ENCODE measurements at places on chromosomes 16 and 17. TPM values are rescaled to one million over a fixed set of nuclear protein-coding genes. Genes with fewer than 3 reads are reported as not detected.

- DNase-seq, result no peak
Observed at GRCh38 chr17:39629898-39630297, 3.1 kb downstream of the PPP1R1B start.

GRCh38 chr17:7293816-7294613, 424 bp downstream of the YBX2 start:
- DNase-seq, result peak; percentile 54

GRCh38 chr17:50920891-50921586, 54.9 kb upstream of the TOB1 start:
- DNase-seq, result no peak

- DNase-seq, result peak; percentile 19
Observed at GRCh38 chr16:68539711-68540239, 684 bp downstream of the ZFP90 start.

DNA sequence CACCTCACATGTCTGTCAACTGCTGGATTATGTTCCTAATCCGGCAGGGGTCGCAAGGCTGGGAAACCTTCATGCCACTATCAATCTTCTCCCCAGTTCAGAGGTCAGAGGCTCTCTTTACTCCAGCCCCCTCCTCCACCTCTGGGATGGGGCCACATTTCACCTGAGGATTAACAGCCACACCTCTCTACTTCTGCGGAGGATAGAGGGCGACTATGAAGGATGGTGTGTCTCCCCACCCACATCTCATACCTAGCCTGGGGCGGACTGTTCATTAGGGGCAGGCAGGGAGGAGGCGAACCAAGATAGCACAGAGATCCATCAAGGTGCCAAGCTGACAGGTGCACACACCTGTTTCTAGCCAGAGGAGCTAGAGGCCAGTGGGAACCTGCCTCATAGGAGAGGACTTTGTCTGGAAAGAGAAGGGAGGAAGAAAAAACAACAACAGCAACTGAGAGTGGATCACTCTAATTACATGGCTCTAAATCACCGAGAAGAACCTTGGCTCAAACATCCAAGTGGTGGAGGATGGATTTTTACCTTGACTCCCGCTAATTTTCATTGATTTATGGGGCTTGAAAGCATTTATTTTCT, 41.9 kb upstream of the SKAP1 start:
- no peak for DNase-seq

GRCh38 chr16:80084163-80084562, 456.6 kb upstream of the DYNLRB2 start:
- DNase-seq, result no peak

DNA sequence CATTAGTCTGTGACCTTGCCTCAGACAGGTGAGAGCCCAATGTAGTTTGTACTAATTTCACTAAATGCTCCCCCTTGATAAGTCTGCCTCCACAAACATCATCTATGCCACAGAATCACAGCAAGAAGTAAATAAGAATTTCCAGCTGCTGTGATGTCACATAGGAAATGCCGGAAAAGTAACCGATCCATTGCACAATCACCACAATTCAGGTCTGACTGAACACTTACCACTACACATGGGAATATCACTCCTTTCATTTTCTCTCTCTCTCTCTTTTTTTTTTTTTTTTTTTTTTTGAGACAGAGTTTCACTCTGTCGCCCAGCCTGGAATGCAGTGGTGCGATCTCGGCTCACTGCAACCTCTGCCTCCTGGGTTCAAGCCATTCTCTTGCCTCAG, 79.0 kb upstream of the CDH11 start:
- DNase-seq, result no peak

DNA sequence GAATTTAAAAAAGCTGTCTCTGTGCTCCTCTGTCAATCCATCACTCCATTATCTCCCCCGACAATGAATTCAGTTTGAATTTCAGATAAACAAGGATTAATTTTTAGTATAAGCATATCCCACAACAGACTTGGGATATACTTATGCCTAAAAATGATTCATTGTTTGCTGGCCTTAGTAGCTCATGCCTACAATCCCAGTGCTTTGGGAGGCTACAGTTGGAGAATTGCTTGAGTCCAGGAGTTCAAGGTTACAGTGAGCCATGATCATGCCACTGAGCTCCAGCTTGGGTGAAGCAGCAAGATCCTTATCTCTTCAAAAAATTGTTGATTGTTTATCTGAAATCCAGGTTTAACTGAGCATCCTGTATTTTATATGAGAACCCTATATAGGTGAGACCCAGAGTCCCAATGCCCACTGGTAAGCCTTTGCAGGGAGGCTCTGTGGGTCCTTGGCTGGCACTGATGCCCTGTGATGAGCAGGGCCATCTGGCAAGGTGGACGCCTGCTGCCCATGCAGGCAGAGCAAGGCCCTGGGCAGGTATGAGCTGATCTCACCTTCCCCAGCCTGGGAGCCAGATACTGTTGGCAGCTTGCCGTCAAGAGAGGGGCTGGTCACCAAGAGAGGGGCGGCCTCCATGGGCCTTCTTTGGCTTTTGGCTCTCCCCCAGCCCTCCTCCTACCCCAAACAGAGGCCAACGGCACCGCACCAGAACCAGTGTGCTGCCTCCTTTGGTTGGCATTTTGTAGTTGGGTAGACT, 158.7 kb downstream of the SEC14L1 start:
- DNase-seq, result no peak

GRCh38 chr16:53646506-53646905, 57.2 kb downstream of the RPGRIP1L start:
- no peak for DNase-seq

DNA sequence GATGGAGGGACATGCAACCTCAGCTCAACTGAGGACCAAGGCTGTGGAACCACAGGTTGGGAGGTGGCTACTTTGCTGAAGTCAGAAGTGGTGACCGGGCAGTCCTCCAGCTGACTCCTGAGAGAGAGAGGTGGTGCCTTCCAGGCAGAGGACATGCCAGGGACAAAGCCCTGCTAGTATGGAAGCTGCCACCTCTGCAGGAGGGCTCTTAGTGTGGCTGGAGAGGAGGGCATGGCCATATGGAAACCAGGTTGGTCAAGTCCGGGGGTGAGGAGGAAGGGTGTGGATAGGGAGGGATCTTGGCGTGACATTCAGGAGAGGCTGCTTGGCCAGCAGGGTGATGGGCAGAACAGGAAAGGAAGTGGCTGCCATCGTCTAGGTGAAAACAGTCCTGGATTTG, 5.7 kb downstream of the C16orf86 start:
- no peak for DNase-seq

DNA sequence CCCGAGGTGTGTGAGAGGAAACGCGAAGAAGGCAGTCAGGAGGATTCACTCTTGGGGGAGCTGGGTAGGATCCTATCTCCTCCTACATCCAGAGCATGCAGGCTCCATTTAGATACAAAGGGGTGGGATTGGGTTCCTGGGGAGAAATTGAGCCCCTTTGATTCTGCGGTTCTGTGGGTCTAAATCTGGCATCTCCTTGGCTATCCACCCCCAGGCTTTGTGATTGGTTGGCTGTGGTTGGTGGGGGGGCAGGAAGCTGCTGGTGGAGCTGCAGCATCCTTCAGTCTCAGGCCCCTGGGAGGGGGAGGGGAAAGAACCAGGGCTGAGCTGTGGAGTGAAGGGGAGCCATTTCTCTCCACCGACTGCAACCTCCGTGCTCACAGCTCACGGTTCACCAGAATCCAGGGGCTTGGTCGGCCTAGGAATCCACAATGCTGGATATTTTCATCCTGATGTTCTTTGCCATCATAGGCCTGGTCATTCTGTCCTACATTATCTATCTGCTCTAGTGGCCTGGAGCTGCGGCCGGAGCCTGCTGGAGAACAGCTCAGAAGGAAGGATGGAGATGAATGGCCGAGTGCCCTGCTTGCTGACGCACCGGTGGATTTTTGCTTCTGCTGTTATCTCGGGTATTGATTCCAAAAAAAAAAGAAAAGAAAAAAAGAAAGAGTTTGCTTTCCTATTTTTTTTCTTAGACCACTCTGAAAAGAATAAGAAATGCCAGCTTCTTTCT, at the start of gene LASP1NB:
Gene LASP1NB (plus strand): TSS at position 352 of the 733 bp plus-strand sequence.
- no peak for DNase-seq

GRCh38 chr16:25110387-25110947, 1.1 kb upstream of the LCMT1 start:
- DNase-seq, result no peak

GRCh38 chr17:50088952-50089825, 6.0 kb upstream of the PDK2 start:
- DNase-seq, result no peak

DNA sequence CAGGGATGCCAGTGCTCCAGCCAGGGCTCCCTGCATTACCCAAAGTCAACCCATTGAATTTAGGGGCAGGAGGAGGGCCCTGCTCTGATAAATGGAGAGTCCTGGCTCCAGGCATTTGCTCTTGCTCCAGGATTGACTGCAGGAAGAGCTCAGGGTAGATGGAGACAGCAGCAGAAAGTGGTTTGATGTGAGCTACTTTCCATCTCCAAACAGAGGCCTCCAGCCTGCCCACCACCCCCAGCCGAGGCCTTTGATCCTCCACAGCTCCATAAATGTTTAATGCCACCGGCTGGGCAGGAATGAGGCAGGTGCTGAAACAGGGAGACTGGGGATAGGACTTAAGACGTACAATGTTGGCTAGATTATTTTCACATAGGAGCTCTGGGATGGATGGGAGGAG, 4.3 kb upstream of the SEZ6 start:
- no peak for DNase-seq

DNA sequence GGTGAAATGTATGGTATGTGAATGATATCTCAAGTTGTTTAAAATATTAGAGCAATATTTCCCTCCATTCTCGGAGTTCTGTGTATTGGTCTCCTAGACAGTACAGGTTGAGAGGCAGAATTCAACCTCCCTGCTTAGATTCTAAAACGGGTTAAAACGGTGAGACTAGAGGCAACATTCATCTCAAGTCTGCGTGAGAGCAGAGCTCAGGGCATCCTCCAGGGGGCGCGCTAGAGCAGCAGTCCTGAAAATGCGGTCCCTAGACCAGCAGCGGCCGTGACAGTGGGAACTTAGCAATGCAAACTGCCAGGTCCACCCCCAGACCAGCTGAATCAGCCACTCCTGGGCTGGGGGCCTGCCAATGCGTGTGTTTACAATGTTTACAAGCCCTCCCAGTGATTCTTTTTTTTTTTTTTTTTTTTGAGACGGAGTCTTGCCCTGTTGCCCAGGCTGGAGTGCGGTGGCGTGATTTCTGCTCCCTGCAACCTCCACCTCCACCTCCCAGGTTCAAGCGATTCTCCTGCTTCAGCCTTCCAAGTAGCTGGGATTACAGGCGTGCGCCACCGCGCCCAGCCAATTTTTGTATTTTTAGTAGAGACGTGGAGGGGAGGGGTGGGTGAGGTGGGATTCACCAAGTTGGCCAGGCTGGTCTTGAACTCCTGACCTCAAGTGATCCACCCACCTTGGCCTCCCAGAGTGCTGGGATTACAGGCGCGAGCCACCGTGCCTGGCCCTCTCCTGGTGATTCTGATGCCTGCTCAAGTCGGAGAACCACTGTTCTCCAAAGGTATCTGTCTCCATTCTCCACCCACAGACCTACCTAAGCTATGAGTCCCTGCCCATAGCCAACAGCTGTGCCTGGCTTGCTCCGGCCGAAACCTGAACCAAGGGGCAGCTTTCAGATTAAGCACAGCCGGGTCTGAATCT, 24.2 kb downstream of the KLHL36 start:
- DNase-seq, result peak; percentile 83

DNA sequence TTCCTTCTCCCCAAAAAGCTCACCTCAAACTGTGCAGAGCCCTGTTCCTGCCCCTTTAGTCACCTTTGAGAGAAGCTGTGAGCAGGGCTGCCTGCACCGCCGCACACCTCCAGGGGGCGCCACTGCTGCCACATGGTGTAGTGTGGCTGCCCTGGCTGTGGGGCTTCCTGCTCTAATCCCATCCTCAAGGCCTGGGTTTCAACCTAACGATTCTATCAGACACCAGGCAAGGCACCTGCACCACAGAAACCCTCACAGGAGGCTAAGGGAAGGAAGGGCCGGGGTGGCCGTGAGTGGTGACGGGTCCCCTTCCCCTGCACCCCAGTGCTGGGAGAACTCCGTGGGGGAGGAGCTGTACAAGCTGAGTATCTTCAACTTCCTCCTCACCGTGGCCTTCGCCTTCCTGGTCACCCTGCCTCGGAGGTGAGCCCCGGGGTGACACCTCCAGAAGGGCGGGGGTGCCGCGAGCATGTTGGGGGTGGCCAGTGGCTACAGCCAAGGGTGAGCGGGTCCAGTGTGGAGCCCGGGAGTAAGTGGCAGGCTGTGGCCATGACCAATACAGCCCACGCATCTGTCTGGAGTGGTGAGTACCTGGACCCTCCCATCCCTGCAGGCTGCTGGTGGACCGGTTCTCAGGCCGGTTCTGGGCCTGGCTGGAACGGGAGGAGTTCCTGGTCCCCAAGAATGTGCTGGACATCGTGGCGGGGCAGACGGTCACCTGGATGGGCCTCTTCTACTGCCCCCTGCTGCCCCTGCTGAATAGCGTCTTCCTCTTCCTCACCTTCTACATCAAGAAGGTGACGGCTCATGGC, 7.0 kb downstream of the TMC8 start:
- no peak for DNase-seq

DNA sequence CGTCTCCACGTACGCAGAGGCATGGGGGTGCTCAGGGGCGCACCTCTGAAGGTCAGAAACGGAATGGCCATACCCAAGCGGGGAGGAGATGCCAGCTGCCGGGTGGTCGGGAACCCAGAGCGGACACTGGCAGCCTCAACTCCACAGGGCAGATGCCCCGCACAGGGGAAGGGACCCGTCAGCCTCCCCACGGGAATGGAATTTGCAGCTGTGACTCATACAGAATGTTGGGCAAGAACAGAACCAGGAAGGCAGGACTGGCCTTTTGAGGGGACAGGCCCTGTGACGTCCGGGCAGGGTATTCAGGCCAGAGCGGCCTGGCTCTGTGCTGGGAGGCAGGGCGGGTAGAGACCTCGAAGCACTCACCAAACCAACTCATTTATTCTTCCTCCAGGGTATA, 7.5 kb downstream of the TK1 start:
- no peak for DNase-seq

GRCh38 chr16:8173111-8173644, 417.1 kb downstream of the TMEM114 start:
- peak; percentile 91 for DNase-seq

DNA sequence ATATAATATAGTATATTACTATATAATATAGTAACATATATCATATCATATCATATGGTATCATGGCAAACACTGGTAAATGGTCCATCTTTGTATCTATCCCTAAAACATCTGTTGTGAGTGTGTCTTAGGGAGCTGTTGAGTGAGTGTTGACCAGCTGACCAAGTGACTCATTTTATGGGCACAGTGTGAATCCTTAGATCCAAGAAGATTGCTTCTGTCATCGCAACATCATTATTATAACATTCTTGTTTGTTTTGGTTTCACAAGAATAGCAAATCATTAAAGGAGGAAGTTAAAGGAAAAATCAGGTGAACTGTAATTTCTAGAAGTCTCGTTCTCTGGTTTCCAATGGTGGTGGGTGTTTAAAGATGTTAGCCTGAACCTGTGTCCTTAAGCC, 11.7 kb upstream of the MAF start:
- peak; percentile 46 for DNase-seq

CDH5 gene
- 0.88 TPM for polyA plus RNA-seq

C17orf78 gene
- 0.54 TPM for polyA plus RNA-seq

PRR29 gene
- 1.4 TPM for polyA plus RNA-seq

KRTAP1-1 gene
- polyA plus RNA-seq, result not detected

C17orf50 gene
- polyA plus RNA-seq, result not detected

NOXO1 gene
- 5.4 TPM for polyA plus RNA-seq

CDRT4 gene
- 9.6 TPM for polyA plus RNA-seq

CACNG1 gene
- not detected for polyA plus RNA-seq

RPL38 gene
- polyA plus RNA-seq, result 761 TPM

HEATR9 gene
- polyA plus RNA-seq, result not detected

All from hepatocyte (in vitro differentiated cells).